ENCODE measurements at places on chromosomes 13 and 19. TPM values are rescaled to one million over a fixed set of nuclear protein-coding genes. Genes with fewer than 3 reads are reported as not detected.

Gene MISP3
- total RNA-seq, result 6.4 TPM

Gene DPF1
- not detected for total RNA-seq

DNA sequence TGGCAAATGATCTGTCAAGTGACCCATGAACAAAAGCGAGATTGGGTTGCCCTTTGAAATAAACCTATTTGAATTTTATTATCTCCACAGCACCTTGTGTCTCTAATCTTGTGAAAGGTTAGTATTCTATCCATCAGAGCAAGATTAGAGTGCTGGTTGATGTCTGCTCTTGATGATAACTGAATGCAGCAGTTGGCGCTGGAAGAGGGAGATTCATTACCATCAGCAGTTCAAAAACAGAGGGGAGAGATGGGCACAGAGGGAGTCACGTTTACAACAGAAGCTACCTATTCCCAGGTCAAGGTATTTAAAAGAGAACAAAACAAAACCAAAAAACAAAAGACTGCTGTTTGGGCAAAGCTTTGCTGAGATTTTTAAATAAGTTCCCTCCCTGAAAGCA, 588.1 kb downstream of the GPC6 start:
- DNase-seq, result no peak

GRCh38 chr13:45119469-45119990, 780 bp upstream of the GTF2F2 start:
- no peak for DNase-seq

Data from right cardiac atrium (tissue), 5 donors.